Muscle of back (tissue), 13 donors: ENCODE measurements at places on chromosomes 5 and 9.

DNA sequence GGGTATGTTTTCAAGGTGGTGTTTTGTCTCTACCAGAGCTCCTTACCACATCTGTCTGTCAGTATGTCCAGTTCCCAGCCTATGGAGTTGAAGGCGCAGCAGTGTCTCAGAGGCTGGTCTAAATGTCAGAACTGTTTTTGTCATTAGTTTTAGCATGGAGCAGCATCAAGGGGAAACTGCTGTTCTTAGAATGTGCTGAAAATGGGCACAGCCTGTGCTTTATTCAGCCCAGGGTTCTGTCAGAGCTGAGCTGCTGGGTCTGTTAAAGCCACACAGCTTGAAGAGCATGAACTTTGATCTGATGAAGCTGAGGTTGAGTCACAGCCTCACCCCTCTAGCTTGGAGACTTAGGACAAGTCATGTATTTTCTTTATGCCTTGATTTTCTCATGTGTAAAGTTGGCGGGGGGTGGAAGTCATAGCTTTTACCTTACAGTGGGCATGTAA lies 71.9 kb downstream of the RALGPS1 start:
- no peak for DNase-seq

DNA sequence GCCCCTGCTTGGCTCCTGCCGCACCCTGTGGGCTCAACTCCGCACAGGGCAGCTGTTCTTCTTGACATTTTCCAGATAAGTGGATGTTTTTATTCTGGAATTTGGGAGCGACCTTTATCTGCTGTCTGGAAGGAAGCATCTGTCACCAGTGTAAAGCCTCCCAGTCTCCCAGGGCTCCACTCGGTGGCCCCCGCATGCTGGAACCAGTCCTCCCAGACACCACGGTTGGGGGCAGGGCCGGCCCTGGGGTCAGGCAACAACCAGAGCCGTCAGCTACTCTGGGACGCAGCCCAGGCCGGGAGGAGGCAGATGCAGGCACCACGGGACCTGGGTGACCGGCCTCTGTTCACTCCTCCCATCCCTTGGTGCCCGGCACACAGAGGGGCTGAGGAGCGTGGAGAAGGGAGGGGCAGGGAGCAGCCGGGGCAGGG lies 92.8 kb upstream of the ADAMTS2 start:
- DNase-seq = no peak

GRCh38 chr9:126301985-126302603 lies 24.5 kb upstream of the MVB12B start:
- peak; percentile 64 for DNase-seq

DNA sequence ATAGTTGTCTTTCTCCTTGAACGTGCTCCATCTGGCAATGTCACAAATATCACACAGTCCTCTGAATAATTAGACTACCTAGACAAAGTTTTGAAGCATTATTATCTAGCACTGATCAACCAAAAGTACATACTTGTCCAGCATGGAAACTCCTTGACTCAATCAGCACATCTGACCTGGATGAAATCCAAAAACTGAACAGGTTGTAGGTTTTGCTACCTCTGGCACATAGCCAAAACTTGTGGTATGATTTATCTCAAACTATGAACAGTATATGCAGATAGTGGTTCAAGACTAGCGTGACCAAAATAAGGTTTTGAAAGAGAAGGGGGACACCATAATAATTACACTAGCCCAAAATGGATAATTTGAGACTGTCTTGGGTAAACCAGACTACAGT lies 158.1 kb downstream of the ARRDC3 start:
- DNase-seq = no peak

DNA sequence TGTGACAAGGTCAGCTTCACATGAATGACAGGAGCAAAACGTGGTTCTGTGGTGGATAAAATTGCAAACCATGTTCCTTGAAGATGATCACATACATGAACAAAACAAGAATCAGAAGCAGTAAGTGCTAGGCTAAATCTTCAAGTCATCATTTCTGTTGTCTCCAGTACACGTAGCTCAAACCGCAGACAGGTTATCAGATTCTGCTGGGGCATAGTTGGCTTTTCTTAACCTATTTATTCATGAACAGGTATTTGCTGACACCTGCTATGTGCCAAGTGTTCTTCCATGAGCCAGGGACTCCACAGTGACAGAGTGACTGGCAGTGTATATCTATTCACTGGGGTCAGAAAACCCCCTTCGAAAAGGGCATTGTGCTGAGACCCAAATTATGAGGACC lies 20.8 kb downstream of the MFAP3 start:
- DNase-seq = no peak

DNA sequence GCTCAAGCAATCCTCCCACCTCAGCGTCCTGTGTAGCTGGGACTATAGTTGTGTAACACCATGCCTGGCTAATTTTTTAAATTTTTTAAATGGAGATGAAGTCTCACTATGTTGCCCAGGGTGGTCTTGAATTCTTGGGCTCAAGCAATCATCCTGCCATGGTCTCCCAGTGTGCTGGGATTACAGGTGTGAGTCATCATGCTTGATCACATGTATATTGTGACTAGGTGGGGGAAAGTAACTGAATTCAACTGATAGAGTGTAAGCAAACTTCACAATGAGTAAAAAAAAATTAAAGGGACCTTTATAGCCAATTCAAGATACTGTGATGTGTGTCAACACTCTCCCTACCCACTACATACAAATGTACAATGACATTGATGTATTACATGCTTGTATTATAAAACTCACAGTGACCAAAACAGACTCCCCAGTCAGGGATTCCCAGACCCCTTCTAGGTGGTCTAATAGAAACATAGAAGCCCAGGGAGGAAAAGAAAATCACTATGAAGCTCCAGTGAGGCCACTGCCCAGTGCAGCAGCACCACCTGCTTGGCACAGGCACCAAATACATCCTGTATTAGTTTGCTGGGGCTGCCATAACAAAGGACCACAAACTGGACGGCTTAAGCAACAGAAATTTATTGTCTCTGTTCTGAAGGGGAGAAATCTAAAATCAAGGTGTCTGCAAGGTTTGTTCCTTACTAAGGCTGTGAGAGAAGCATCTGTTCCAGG lies 8.8 kb downstream of the PLGRKT start:
- no peak for DNase-seq

DNA sequence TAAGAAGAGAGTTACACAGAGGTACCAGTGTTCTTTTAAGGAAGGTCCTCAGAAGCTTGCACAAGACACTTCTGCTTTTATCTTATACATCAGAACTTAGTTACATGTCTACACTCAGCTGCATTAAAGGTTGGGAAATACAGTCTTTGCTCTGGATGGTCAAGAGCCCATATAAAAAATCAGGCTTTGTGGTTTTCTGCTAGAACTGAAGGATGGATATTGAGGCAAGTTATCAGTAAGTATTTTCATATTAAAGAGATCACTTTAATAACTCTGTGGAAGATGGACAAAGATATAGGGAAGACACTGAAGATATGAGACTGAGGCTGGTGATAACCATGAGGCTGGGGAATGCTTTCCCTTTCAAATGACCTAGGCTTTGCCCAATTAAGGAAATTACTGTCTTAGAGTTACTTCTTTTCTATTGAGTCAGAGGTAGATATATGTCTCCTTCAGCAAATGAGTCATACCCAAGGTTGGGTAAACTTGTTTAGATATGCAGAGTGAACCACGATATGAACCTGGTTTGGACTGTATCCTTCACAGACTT lies 87.0 kb upstream of the TNC start:
- no peak for DNase-seq

GRCh38 chr5:132180134-132180745 lies 47.4 kb downstream of the P4HA2 start:
- peak; percentile 83 for DNase-seq

- peak; percentile 22 for DNase-seq
Measured at GRCh38 chr5:127746756-127747155, 43.6 kb downstream of the CCDC192 start.

- DNase-seq = no peak
Measured at GRCh38 chr5:2742921-2743679, 8.4 kb downstream of the IRX2 start.

GRCh38 chr5:8710426-8710930 lies 835.4 kb downstream of the SEMA5A start:
- DNase-seq = no peak

DNA sequence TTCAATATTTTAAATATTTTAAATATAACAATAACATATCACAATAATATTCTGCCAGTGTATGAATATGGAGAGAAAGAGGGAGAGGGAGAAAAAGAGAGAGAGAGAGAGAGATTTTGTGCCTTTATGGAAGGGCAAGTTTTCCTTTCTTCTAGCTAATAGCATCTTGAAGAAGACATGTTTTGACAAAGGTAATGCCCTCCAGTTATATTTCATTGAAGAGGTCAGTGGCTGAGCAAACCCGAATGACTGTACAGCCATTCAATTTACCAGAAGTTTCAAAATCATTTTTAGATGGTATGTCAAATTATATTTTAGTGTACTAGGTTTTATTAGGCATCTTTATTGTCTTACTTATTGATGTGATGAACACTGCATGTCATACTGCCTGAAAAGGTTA lies 139.3 kb downstream of the EMB start:
- DNase-seq = no peak

DNA sequence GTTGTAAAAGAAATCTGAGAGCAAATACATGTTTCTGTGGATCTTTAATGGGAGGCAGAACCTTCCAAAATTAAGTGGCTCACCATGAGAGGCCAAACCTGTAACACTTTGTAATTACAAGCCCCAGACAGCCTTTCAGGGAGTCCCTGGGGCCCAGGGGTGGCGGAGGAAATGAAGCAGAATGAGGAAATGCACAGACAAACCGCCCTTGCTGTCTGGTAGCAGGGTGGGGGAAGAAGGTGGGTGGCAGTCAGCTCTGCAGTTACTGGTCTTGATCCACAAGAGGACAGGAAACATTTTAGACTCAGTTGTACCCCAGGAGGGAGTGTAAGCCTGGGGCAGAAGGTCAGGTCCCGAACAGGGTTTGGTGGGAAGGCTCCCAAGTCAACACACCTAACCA lies 6.5 kb downstream of the ARL14EPL start:
- DNase-seq = no peak

DNA sequence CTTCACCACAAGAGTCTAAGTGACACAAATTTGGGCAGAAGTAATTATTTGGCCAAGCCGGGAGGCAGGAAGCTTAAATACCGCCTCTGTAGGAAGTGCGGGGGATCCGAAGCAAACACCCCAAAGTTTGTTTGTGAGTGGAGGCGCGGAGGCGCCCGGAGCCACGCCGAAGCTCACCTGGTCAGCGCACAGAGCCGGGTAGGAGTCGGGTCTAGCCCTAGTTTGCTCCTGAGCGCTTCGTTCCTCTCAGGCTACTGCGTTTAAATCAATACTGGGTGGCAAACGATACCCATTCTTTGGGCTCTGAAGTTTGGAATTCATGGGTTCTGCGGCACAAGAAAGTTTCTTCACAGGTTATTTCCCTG lies 855 bp downstream of the MCC start:
- DNase-seq = peak; percentile 46

DNA sequence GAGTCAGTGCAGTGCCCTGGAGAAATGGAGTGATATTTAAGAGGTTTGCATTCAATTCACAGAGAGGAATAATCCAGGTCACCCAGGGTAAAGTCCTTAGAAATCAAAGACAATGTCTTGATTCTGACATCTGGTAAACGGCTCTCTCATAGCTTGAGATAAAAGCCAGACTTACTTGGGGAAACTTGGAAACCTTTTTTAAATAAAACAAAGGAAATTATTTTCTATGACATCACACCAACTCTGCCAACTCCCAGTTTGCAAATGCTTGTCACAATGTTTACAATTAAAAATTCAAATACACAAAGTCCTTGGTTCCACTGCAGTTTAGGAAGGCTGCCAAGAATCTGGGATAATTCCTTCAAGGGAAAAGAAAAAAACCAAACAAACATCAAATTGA lies 255.1 kb upstream of the NREP start:
- DNase-seq = no peak

DNA sequence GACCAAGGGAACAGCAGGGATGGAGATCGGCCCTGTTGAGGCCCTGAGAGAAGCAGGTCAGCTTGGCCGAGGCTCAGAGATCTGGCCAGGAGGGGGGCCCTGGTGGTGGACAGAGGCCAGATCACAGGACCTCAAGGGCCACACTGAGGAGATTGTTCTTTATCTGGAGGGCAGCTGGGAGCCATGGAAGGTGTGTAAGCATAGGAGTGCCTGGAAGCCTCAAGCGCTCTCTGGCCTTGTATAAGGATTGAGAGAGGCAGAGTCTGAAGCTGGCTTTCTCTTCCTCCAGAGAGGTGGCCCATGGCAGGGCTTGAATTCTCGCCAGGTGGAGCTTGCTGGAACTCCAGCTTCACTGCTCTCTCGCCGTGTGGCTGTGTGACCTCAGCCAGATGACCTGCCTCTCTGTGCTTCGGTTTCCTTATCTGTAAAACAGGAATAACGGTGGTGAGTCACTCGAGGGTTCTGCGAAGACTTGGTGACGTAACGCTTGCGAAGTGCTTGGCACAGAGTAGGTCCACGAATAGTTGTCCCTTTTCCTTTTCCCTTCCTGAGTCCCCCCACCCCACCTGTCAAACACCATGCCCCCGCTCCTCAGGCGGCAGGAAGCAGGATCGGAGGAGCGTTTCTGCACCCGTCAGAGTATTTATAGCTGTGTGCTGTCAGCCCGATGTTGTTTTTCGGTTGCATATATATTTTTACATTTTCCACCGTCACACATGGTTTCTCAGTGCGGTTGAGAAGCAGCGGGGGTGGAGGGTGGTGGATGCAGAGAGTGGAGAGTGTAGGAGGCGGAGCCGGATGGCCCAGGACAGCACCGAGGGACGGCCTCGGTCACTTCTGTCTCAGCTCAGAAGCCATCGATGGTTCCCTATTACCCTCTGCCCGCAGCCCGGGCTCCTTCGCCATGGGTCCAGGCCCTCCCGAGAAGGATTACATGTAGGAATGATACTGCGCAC lies 17.0 kb upstream of the CRB2 start:
- DNase-seq = peak; percentile 67

DNA sequence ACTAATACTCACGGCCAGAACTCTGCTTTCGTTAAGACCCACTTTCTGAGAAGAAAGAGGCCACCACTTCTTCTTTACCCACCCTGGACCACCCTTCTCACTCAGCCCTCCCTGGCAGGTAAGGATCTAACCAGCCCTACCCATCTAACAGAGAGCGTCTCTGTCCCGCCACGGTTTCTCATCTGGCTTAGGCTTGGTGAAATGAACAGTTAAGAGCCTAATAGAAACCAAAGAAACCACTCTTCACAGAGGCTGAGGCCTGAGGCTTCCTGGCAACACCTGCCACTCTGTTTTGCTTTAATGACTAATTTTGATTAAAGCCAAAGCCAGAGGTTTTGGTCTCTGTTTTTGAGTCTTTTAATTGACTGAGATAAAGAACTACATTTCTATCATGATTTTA lies 354.1 kb upstream of the SLC30A5 start:
- no peak for DNase-seq

GRCh38 chr5:143860211-143860610 lies 48.2 kb downstream of the HMHB1 start:
- no peak for DNase-seq
